ENCODE measurements at places on chromosomes 3 and 15. TPM values are rescaled to one million over a fixed set of nuclear protein-coding genes. Genes with fewer than 3 reads are reported as not detected.

GPR149 gene
- total RNA-seq, result not detected

GRCh38 chr3:5188419-5189221 lies 1.1 kb downstream of the EDEM1 start:
- peak; percentile 51 for DNase-seq

DNA sequence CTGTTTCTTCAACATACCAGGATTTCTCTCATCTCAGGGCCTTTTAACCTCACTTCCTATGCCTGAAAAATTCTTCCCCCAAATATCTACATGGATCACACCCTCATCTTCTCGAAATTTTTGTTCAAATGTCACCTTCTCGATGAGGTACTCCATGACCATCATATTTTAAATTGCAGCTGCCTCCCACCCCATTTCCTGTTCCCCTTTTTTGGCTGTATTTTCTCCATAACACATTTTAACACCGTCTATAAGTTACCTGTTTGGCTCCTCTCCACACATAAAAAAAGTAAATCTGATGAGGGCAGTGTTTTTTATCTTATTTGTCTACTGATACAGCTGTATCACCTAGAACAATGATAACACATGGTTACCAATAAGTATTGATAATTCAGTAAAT lies 20.7 kb upstream of the ZBED2 start:
- DNase-seq, result no peak

DNA sequence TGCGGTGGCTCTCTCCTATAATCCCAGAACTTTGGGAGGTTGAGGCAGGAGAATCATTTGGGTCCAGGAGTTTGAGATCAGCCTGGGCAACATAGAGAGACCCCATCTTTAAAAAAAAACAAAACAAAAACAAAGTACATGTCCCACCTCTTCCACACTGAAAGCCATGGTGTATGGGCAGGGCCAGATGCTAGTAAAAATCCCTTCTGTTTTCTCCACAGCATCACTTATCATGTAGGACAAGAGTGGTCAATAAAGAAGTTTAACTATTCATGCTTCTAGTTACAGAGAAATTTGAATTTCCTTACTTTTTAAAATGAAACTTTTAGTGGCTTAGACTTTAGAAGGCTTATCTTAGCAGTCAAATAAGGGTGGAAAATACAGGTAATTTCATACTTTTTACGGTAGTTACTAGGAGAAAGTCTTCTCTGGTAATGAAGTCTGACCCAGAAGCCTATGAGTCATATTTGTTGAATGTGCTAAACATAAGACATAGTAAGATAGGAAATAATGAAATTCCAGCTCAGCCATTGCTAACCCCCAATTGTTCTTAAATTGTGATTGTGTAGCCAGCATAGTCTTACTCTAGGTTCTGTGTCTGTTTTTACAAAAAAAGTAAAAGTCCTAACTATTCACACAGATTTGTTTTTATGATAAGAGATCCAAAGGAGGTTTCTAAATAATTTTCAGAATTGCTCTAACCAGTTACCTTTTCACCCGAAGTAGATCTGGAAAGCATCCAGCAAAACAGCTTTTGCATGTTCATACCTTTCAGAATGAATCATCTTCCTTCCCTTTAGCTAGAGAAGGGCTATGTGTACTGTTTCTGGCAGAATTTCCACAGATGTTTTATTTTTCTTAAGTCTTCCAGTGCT lies 16.4 kb upstream of the ZNF609 start:
- peak; percentile 92 for DNase-seq

DNA sequence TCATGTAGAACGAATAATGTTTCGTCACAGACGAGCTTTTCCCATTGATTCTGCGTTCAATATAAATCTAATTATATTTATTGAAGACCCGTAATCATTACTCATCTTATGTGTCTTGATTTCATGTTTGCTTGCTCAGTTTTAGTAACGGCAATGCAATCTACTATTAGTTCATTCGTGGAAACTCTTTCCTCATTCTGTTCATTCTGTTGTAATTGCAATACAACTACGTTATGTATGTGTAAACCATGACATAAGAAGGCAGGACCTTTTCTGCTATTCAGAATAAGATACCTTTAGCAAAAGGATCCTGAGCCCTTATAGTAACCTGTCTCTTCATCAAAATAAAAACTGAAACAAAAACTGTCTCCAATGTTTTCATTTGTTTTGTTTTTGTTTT lies 6.8 kb upstream of the ARRDC4 start:
- no peak for DNase-seq

DPPA4 gene
- total RNA-seq, result not detected

GABRR3 gene
- total RNA-seq, result not detected

EBLN2 gene
- 5.2 TPM for total RNA-seq

DNA sequence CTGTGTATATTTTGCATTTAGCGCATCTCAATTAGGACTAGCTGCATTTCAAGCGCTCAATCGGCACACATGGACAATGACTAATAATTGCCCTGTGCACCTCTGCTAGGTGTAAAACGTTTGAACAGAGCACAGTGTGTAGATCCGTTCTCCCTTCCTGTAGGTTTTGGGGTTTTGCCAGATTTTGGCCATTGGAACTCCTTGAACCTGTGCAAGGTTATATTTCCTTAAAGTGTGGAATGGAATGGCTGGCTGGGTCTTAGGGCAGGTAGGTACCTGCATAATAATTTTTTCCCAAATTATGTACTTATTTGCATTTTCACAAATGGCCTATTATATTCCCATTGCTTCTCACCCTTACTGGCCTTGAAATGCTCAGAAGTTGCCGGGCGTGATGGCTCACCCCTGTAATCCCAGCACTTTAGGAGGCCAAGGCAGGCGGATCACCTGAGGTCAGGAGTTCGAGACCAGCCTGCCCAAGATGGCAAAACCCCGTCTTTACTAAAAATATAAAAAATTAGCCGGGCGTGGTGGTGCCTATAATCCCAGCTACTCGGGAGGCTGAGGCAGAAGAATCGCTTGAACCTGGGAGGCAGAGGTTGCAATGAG lies 777 bp downstream of the RNU5B-1 start:
- no peak for DNase-seq

GRCh38 chr3:73280746-73281145 lies 219.3 kb downstream of the EBLN2 start:
- DNase-seq, result no peak

- no peak for DNase-seq
These were observed 123.0 kb downstream of the PEAK1 start for GRCh38 chr15:77296773-77297337.

DNA sequence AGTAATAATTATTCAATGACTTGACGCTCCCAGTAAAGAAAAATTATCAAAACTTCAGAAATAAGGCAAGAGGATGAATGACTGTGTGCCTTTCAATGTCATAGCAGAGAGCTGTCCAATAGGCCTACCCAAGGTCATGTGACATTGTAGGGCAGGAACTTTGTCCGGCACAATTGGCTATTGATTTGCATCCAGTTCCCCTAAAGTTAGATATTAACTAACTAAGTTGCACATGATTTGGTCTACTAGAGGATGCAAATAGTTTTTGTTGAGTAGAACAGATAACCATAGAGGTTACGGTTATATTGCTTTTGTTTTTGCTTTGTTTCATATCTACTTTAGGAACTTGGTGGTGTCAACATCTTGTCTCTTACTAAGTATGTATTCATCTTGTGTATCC lies 127.9 kb upstream of the PFN2 start:
- no peak for DNase-seq

TMCO5A gene
- not detected for total RNA-seq

DNA sequence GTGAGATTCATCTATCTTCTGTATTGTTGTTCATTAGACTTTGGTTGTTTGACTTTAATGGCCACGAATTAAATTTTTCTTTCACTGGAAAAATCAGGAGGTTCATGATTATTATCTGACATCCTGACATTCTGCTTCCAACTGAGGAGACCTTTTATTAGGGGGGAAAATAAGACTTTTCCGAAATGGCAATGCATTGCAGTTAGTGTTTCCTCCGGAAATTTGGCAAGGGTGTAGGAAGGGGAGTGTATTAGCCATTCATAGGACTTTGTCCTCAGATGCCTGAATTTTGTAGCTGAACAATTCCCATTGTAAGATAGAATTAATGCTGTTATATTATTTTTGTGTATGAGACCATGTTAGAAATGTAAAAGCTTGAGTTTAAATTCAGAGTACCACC lies 450.6 kb upstream of the TGFBR2 start:
- DNase-seq, result peak; percentile 80

GPR62 gene
- not detected for total RNA-seq

IL17RB gene
- not detected for total RNA-seq

All from dermis blood vessel endothelial cell (primary cell).